ENCODE measurements at places on chromosomes 2 and 18.

DNA sequence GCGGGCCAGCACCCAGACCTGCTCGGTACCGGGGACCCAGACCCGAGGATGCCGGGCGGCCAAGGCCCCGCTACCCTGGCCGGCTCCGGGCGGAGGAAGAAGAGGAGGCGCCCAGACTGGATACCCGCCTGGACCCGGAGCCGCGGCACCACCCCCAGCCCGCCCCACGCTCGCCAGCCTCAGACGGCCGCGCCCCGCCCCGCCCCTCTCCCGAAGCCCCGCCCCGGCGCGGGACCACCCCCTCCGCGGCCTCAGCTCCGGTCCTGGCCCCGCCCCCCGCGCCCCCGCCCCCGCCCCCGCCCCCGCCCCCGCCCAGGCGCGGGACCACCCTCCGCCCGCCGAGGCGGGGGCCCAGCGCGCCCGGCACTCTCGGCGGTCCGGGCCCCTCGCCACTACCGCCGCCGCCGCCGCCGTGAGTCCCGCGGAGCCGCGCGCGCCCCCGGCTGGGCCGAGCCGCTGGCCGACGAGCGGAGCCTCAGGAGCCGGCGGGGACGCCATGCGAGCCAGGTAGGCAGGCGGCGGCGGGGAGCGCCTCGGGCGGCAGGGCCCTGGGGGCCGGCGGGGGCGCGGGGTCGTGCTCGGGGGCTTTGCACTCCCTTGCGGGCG, at the start of gene SH3BP4:
Gene SH3BP4 (plus strand): TSS at position 354 of the 606 bp plus-strand sequence. CDS start 82,986 bp downstream, outside the sequence.
- DNase-seq = peak; percentile 50

- no peak for DNase-seq
These were observed 79.8 kb downstream of the XRCC5 start for GRCh38 chr2:216188956-216189355.

DNA sequence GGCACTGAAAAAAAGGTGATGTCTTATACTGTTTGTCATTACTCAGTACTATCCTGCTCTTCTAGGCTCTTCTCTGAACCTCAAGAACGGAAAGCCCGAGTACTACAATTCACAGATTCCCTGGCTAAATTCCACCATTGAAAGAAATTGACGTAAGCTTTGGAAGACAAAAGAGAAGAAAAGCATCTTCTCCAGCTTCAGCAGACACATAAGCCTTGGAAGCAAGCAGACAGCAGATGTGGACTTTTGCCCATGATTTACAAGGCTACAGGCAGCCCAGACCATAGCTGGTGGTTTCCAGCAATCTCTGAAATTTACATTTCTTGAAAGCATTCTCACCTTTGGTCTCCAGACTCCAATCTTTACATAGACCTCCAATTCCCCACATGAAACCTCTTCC, 289.0 kb downstream of the C1D start:
- DNase-seq = no peak

DNA sequence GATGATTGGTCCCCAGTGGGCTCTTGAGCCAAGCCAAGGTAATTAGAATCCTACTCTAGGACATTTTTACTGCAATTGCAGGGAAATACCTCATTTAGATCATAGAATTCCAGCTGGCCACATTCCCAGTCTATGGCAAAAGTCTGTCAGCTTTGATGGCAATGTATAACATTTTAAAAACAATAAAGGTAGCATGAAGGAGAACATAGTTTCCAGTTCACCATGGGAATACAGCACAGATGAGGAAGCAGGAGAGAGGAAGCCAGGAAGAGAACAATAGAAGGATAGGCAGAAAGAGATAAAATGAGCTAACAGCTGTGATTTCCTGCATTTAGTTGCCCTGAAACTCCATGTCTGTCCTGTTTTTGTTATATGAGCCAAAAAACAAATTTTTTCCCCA, 897.3 kb upstream of the DDX18 start:
- no peak for DNase-seq

DNA sequence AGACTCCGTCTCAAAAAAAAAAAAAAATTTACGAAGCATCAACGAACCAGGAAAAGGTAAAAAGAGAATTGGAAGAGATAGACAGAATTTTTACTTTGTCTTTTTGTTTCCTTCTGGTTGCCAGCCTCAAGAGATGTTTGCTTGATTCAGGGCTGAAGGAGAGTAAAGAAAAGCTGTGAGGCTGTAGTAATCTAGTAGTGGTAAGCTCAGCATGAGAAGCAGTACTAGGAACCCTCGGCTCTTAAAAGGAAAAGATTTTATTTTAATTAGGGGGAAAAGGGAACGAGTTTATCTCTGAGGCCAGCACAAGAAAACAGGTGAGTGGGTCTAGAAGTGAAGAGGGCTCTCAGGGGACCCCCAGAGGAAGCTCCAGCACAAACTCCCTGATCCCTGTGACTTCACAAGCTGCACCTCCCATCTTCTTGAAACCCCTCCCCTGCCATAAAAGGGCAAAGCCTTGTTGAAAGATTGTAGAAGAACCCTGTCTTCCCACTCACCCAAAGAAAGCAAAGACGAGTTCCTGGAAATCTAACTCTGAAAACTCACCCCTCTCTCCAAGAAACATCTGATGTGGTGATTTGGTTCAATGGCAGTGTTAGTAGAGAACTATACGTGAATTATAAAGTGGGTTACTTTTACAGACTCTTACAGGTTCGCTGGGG, 8.6 kb downstream of the RBMS1 start:
- no peak for DNase-seq

GRCh38 chr2:112087346-112088020, 32.4 kb downstream of the TMEM87B start:
- no peak for DNase-seq

- no peak for DNase-seq
These were observed 1195.1 kb upstream of the CHAC2 start for GRCh38 chr2:52572469-52572894.

DNA sequence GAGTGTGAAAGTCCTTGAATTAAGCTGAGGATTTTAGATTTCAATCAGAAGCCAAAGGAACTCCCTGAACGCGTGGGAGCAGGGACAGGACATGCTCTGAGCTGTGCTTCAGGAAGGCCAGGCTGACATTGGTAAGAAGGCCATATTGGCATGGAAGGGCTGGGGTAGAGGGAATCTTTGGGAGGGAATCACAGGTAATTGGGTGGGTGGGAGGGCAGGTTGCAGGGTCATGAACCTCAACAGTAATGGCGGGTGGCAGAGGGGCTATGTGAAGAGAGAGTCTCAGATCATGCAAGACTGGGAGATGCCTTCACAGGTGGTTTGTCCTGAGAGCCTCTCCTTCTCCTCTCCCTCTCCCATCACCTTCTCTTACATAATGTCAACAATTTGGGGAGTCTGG, 18.6 kb upstream of the CELF4 start:
- DNase-seq = no peak

- no peak for DNase-seq
These were observed 187.3 kb upstream of the CTAGE1 start for GRCh38 chr18:22604986-22605421.

DNA sequence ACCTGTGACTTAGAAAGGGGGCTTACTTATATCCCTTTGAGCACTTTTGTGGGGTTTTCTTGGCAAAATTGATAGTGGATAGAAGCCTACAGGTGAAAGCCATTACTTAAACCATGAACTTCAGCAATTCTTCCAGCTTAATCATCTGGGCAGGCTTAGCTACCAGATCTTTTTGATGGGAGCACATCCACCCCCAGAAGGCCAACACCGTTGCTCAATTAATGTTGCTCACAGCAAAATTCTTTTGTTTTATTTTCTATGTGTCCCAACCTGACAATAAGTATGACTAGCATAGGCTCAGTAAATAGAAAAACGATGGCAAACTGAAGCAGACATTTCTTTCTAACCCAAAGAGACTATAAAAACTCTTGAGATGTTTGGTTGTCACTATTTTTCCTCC, 269.4 kb upstream of the TCF4 start:
- no peak for DNase-seq

DNA sequence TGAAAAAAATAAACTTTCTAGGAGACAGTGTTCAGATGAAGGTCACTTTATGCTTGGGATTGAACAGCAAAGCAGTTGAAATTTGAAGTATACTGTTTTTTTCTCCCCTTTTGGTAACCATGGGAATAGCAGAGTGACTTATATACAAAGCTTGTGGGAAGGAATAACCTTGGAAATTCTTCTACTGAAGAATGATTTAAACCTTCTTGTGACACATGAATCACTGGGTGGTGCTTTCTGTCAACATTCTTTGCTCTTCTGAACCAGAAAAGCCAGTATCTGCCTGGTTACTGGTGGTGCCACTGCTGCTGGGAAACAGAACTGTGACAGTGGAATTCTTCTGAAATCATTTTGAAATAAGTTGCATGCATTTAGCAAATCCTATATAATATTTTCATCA, 39.4 kb upstream of the RND3 start:
- peak; percentile 94 for DNase-seq

DNA sequence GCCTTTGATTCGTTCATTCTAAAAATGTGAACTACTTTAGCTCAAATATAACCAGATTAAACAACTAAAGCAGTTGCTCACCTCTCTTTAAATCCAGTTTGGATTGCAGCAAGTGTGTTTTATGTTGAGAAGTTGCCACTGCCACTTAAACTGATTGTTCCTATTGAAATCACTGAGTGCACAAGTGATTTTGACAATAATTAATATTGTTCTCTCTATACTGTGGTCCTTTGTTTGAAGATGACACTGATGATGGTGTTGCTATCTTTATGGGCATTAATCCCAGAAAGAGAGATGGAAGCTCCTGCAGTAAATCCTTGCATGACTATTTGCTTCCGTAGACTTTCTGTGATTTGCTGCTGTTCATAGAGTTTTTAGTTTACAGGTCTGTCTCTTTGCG, 251.4 kb upstream of the ZEB2 start:
- DNase-seq = no peak

DNA sequence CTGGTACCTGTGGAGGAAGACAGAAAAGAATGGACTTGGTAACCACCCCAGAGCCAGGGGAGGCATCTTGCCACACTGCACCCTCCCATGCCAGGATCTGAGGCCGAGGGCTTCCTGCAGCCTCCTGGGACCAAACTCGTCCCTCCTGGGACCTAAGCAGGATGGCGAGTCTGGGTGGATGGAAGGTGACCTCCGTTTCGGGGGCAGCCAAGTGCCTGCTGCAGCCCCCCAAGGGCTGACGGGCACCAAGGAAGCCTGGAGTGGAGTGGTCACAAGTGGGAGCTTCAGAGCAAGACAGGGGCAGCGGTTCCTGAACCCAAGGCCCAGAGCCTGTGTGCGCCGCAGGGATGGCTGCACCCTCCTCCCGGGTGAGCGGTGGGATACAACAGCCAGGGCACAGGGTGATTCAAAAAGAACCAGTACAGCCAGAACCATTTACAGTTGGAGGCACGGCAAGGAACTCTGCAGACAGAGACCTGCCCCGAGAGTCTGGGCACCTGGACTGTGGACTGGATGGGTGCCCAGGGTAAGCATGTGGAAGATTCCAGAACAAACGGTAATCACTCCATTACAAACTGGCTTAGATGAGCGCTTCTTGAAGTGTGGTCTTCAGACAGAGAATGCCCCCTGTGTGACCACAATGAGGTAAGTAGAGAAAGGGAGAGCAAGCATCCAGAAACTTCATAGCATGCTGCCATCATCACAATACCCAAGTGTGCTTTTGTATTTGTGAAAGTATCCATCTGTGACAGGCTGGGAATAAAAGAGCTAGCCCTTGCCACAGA, 12.1 kb downstream of the HS1BP3 start:
- no peak for DNase-seq

DNA sequence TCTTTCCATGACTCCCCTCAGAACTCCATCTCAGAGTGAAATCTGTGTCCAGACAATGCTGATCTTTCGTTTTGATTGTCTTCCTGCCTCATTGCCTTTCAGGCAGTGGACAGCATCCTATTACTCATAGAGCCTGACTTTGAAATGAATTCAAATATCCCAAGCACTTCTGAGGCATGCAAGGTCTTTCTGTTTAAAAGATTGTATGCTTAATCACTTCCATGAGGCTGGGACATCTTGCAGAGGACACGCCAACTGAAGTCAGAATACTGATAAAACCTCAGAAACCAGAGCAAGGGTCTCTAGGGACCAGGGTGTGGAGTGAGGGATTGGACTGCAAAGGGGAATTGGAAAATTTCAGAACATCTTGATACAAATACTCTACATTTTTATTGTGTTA, 836.5 kb upstream of the ID2 start:
- peak; percentile 69 for DNase-seq

- DNase-seq = no peak
These were observed 24.8 kb upstream of the HNRNPA3 start for GRCh38 chr2:177187631-177188312.

- DNase-seq = no peak
These were observed 101.0 kb upstream of the ZNF236 start for GRCh38 chr18:76721207-76721996.

GRCh38 chr2:36918307-36918706, 48.0 kb downstream of the STRN start:
- no peak for DNase-seq

Data from amniotic stem cell (primary cell).